Germinal center (tissue), 1 donor: ENCODE measurements at places on chromosomes 2 and 18.

GRCh38 chr2:96074156-96074555 is 39.4 kb upstream of the GPAT2 start:
- no peak for DNase-seq

- no peak for DNase-seq
Observed at GRCh38 chr2:161265874-161266273, 42.4 kb upstream of the PSMD14 start.

- DNase-seq: no peak
Observed at GRCh38 chr2:148554459-148555247, 89.9 kb upstream of the EPC2 start.

- no peak for DNase-seq
Observed at GRCh38 chr2:69165091-69165880, 152.3 kb downstream of the ANTXR1 start.

GRCh38 chr2:198596985-198597384 is 792.6 kb downstream of the PLCL1 start:
- no peak for DNase-seq

- DNase-seq: no peak
Observed at GRCh38 chr2:142992840-142993239, 115.4 kb downstream of the KYNU start.

GRCh38 chr2:167134381-167135072 is 246.2 kb downstream of the XIRP2 start:
- no peak for DNase-seq

DNA sequence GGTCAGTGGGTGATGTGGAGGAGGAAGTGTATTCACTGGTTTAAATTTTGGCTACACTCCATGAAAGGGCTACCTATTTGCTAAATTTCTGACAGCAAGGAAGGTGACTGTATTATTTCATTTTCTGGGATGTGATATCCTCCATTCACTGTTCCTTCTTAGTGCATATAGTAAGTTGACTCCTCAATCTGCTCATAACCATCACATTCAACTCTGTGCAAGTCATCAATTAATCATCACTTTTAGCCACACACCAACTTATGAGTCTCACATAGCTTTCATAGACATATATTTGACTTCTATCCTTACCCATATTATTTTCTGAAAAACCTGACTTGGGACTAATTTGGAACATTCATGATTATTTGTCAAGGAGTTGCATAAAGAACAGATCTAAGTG is 16.9 kb downstream of the KLHL41 start:
- DNase-seq: no peak

DNA sequence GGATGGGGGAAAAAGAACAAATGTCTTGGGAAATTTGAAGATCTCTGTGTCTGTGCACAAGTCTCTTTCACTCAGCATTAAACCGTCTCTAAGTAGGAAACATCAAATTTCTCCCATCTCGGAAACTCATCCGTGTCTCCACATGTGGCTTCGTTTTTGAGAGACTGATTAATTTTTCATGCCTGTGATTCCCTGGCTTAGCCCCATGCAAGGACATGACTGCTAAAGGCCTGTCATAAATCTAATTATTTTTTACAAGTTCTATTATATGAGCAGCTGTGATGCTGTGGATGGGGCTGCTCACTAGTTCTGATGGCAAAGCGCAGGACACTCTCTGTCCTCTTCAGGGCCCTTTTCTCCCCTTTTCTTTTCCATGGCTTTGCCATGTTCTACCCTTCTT is 129.1 kb downstream of the RGPD3 start:
- DNase-seq: no peak

DNA sequence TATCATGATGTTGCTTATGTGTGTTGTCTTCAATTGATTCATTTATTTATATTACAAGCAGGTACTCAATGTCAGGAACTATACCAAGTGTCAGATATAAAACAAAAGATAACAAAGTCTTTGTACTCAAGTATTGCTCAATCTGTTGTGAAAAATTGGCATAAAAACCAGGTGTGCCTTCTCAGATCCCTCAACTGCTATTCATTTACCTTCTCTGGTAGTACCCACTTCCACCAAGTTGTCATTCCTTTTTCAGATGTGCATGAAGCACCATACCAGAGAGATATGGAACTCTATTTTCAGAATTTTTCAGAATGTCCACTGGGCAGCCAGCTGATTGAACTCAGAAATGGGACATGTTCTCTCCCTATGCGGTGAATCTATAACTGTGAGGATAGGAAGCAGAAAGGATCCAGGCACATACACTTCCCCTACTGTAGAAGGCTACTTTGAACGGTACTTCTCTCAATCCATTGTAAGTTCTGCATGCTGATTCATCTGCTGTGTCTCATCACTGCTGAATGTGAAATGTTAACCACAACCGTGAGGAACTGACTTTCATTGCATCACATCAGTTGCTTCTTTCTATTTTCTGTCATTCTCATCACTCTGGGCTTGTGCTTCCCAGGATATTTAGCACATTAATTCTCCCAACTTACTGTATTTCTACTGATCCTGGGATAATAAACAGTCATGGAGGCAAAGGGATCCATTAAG is 1621.3 kb downstream of the SUCLG1 start:
- DNase-seq: no peak

- no peak for DNase-seq
Observed at GRCh38 chr2:105111365-105112150, 73.7 kb downstream of the MRPS9 start.

DNA sequence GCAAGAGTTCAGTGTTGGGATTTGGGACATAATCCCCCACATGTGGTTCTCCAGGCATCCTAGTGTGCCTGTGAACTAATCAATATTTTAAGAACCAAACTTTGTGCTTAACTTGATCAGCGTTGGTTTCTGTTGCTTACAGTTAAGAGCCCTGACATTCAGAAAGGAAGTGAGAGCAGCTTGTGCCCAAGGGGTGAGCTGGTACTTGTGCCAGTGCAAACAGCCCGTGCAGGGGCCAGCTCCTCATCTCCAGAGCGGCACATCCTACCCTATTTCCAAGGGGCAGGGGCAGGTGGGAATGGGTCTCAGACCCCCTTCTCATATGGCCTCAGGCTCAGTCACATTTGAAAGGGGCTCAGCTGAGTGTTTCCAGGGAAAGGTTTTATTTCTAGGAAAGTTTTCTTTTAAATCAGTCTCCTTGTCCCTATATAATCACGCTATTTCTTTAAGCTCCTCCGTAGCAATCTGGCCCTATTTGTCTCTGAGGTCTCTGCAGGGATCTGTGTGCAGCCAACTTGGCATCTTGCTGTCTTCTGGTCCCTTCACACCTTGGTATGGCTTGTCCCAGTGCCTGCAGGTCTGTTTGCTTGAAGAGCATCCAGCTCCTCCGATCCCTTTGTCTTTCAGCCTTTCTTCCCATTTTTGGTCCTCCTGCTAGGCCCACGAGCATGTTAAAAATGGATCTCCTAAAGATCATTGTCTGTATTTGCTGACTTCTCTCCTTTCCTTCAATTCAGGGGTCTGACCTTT is 358.9 kb downstream of the HRH4 start:
- DNase-seq: no peak

DNA sequence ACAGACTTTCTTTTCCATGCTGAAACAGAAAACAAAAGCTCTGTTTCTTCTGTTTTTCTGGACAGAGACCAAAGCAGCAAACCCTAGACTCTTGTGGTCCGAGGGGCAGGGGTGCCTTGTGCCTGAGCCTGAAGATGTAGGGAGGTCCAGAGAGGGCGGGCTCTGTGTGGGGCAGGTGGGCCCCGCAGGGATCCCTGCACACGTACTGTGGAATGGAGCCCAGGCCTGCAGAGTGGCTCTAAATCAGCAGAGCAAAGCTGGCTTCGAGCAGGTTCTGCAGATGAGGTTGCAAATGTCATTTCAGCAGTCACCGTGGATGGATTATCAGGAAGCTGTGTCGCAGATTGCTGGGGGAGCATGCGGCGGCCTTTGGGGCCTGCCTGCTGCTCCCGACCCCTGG is 438.6 kb downstream of the RNF144A start:
- DNase-seq: no peak

- DNase-seq: peak; percentile 4
Observed at GRCh38 chr2:195343540-195343939, 313.5 kb upstream of the SLC39A10 start.

- DNase-seq: no peak
Observed at GRCh38 chr2:201923436-201924328, 110.0 kb upstream of the FZD7 start.

GRCh38 chr2:160251569-160251968 is 51.5 kb upstream of the ITGB6 start:
- DNase-seq: no peak

GRCh38 chr2:101597347-101597944 is 100.1 kb upstream of the MAP4K4 start:
- no peak for DNase-seq

- DNase-seq: no peak
Observed at GRCh38 chr2:27245116-27245515, 17.7 kb downstream of the SLC30A3 start.

DNA sequence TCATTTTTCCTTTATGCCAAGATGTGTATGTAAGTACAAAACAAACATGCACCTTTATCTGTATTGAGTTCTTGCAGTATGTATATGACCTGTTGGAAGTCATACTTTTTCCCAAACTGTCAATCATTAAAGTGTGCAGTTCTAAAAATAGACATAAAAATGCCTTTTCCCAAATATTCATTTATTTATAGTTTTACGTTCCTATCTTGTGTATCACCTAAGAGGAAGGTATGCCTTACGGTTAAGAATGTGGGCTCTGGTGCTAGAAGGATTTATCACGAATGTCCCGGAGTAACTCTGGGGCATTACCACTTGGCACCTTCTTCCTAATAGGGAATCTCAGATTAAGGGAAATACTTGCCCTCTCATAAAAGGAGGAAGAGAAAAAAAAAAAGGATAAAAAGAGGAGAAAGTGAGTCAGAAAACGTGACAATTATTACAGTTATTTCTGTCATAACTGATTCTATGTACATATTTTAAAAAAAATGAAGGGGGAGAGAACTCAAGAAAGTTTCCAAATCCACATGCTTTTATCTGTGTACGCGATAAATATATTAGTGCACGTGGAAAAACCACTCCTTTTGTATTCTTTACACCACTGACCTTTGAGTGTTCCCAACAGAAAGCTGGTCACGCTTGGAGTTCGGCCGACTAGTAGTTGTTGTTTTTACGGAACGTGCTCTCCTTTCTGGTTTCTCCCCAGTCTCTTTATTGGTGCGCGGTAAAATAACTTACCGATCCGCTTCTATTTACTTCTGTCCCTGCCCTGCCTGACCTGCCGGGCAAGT is 721 bp downstream of the MCEE start:
- no peak for DNase-seq

- no peak for DNase-seq
Observed at GRCh38 chr18:34543945-34544344, 166.2 kb upstream of the DTNA start.

- no peak for DNase-seq
Observed at GRCh38 chr18:7742224-7742623, 175.1 kb downstream of the PTPRM start.

- DNase-seq: no peak
Observed at GRCh38 chr2:62163834-62164233, 32.1 kb upstream of the B3GNT2 start.

DNA sequence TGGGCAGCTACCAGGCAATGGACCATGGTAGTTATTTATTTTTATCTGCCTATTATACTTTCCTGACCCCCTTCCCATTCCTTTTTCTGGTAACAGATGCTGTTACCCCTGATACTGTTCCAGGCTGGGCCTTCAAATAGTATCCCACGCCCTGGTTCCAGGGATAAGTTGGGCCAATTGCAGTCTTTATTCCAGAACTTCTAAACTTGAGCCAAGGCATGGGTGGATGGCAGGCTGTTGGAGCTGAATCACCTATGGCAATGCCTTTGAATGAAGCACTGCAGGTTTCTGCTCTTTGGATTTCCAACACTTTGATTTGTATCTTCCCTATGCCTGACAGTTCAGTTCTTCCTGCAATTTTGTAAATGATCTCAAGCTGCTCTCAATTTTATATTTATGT is 99.2 kb upstream of the LHCGR start:
- DNase-seq: no peak

DNA sequence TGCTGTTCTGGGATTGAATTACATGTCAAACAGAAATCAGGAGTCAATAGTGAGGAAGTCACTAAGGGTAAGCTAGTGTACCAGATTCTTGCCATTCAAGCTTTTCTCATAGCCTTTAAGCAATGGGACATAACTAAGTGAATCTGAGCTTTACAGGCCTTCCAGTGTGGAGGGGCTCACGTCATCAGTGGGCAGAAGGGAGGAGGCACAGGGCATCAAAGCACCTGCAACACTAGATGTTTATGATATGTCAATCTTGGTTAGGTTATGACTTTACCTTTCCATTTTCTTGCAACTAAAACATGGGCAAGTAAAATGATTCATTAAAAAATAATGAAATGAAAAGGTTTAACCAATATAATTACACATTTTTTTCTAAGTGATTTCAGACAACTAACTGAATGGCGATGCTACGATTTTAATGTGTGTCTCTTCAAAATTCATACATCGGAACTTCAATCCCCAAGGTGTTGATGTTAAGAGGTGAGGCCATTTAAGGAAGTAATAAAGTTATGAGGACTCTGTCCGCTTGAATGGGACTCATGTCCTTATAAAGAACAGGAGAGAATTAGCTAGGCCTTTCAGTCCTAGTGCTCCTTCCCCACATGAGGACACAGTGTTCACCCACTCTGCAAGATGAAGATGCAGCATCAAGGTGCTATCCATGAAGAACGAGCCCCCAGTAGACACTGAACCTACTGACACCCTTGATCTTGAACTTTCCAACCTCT is 1169.2 kb upstream of the NXPH2 start:
- DNase-seq: no peak

GRCh38 chr2:86284401-86284841 is 53.0 kb downstream of the REEP1 start:
- no peak for DNase-seq

GRCh38 chr18:48662011-48662661 is 123.3 kb downstream of the CTIF start:
- DNase-seq: no peak

DNA sequence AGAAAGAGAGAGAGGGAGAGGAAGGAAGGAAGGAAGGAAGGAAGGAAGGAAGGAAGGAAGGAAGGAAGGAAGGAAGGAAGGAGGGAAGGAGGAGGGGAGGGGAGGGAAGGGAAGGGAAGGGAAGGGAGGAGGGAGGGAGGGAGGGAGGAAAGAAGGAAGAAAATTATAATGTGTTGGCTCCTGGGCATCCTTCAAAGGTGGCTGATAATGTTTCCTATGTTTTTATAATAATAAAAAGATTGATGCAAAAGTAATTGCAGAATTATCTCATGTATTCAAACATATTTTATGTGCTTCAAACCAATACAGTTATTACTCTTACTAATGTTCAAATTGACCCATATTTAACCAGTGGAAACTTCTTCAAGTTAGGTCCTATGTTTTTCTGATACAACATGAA is 260.9 kb downstream of the LNPK start:
- DNase-seq: no peak

DNA sequence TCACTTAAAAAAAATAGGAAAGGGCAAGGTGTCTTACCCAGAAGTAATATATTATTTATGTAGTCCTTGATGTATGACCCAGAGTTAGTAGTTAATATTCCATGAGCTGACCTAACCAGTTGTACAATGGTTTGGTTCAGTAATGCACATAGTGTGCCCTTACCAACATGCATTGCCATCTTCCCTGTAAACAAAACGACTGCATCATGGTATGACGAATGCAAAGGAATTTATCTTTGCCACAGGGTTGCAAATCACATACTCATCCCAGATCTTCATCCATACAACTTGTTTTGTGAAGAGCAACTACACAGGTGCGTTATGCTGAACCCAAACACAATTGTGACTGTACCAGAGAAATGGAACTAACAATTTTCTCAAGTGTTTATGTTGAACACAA is 68.9 kb upstream of the ZSWIM2 start:
- DNase-seq: no peak

- no peak for DNase-seq
Observed at GRCh38 chr18:58911241-58911640, 46.6 kb downstream of the ZNF532 start.

GRCh38 chr2:55616551-55617174 is 759 bp downstream of the PPP4R3B start:
- peak; percentile 50 for DNase-seq
